Stromal cell of bone marrow (primary cell): ENCODE measurements at places on chromosomes 16 and 17.
A peak's percentile ranks its signal among the peaks of the same experiment; 100 is the strongest.

- DNase-seq = no peak
These were observed 2.5 kb downstream of the SSH2 start for GRCh38 chr17:29927546-29927945.

DNA sequence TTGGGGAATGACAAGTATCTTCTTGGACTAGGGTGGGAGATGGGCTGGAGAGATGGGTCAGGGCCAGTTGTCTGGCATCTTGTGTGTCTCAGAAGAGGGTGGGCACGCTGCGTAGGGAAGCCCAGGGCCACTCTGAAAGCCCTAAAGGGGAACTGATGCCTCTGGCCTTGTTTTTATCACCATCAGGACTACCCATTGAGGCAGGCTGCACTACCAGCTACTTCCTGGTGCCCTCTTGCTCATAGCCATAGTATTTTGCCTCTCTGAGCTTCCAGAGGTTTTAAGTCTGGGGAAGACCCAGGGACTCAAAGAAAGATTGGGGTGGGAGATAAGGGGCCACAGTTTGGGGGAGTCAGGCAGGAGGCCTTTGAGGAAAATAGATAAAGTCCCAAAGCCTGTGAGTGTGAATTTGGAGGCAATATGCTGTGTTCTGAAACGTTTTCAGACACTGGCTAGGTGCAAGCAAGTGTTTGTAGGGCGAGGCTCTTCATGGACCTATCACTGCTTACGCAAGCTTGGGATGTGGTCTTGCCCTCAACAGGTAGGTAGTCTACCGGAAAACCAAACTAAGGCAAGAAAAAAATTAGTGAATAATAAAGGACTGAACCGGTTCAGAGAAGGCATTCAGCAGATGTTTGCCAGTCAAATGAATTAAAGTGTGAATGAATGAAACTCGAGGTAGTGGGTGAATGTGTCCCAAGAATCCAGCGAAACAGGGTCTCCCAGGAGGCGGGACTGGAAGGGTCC lies 688 bp upstream of the ITGB3 start:
- no peak for DNase-seq

DNA sequence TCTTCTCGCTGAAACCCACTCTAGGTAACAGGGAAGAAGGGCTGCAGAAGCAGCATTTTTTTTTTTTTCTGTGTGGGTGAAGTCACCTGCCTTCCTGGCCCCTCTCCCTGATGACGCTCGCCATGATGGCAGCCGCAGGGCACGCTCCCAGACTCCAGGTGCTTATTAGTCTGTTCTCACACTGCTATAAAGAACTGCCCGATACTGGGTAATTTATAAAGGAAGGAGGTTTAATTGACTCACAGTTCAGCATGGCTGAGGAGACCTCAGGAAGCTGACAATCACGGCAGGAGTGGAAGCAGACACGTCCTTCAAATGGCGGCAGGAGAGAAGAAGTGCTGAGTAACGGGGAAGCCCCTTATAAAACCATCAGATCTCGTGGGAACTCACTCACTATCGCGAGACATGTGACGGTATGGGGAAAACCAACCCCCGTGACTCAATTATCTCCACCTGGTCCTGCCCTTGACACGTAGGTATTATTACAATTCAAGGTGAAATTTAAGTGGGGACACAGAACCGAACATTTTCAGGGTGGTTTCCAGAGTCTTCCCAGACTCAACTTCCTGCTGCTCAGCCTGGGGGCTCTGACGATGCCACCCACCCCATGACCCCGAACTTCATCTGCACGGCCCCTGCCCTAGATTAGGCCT lies 34.9 kb upstream of the NLRP1 start:
- DNase-seq = no peak

- no peak for DNase-seq
These were observed 470 bp downstream of the KRT23 start for GRCh38 chr17:40936976-40937375.

GRCh38 chr16:50887500-50888298 lies 145.8 kb downstream of the CYLD start:
- no peak for DNase-seq

GRCh38 chr16:17460890-17461289 lies 9.9 kb downstream of the XYLT1 start:
- DNase-seq = no peak

DNA sequence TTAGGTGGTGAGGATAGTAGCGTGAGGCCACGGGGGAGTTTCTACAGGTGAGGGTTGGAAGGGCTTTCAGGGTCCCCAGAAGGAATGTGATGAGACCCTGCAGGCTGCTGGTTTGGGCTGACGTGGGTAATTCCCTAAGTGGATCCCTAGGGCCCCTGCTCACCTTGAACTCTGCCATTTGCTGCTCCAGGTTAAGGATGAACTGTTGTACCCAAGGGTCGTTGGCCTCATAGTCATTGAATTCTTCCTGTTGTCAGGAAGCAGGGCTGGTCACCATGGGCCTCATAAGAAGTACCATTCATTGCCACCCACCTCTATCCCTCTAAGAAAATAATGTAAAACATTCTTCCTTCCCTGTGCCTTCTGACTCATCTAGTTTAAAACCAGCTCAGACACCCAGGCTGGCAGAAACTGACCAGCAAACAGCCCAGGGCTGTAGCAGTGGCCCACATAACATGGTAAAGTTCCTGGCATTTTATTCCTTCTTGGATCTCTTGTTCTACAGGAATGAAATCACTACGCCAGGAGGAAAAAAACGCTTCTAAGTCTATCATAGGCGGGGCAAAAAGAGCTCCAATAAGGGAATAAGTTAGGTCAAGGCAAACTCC lies 27.6 kb downstream of the FCSK start:
- peak; percentile 16 for DNase-seq

DNA sequence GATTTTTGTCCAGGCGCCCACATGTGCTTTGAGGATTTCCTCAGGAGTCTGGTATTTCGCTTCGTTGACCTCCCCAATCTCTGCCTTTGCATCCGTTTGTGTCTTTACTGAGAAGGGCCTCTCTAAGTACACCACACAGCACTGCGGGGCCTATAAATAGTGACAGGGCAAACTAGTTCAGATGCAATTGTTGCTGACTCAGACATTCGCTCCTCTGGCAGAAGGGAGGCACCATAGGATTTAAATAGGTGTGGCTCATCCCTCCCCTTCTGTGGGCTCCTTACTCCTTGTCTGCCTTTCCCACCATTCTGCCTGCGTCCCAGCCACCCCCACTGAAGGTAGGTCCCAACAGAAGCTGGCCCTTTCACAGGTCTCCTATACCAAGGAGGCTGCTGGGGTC lies 192.3 kb downstream of the SHISA9 start:
- no peak for DNase-seq

DNA sequence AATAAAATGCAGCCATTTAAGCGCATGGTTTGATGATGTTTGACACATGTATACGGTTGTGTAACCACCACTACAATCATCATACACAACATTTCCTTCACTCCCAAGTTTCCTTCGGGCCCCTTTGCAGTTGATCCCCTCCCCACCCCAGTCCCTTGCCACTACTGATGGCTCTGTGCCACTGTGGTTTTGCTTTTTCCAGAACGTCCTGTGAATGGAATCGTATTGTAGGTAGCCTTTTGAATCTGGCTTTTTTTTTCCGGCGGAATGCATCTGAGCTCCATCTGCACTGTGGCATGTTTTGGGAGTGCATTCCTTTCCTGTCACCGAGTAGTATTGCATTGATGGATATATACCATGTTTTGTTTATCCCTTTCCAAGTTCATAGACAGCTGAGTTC lies 15.1 kb upstream of the MAP2K3 start:
- DNase-seq = no peak

DNA sequence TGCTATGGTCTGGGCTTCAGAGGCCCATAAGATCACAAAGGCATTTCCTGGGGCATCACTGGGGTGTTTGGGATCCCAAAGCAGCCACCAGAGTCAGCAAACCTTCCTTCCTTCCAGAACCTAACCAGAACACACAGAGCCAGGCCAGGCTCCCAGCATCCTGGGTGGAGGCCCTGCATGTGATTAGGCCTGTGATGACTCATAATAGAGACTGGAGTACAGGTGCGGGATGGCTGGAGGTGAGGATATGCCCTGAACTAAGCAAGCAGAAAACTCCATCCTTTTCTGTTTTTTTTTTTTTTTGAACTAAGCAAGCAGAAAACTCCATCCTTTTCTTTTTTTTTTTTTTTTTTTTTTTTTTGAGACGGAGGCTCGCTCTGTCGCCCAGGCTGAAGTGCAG lies 17.7 kb upstream of the GFOD2 start:
- DNase-seq = no peak

DNA sequence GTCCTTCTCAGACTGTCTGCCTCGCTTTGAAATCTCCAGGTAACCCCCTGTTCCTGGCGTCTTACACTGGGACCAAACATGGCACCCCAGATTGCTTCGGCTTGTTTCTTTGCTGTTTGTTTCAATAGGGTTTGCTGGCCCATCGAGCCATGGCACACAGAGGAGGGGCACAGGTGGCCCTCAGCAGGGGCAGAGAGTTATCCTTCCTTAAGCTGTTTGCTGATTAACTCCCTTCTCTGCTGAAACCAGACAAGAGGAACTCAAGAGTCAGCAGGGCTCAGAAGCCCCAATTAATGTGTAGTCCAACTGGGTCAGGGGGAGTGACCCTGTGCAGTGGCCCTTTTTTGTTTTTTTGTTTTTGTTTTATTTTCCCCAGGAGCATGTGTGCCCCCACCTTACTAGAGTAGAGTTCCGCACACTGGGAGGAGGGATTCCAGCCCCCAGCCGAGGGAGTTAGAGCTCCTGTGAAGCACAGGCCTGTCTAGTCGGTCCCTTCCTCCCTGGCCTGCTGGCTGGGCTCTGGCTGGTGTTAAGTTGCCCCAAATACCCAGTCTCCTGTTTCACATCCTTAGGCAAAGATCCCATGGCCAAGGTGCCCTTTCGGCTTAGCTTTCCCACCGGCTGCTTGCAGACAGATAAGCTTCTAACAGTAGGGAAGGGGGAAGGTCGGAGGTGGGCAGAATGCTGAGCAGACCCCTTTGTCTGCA lies 39.3 kb downstream of the YPEL2 start:
- DNase-seq = no peak

- no peak for DNase-seq
These were observed 93.9 kb upstream of the FA2H start for GRCh38 chr16:74868501-74868900.

DNA sequence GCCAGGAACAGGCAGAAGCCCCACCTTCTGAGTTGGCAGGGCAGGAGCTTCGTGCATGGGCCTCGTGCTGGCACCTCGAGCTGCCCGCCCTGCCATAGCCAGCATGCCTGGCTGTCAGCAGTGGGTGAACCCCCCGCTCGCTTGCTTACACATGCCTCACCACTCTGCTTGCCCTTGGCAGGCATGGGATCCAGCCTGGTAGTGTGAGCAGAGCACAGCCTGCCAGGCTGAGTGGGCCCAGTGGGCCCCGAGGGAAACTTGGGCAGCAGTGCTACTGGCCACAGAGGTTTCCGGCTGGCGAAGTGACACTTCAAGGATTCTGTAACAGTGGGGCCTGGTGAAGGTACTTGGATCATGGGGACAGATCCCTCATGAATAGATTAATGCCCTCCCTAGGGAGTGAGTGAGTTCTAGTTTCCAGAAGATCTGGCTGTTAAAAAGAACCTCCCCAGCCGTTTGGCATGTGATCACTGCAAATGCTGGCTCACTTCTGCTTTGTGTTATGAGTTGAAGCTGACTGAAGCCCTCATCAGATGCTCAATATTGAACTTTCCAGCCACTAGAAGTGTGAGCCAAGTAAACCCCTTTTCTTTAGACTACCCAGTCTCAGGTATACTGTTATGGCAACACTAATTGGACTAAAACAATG lies 114.7 kb downstream of the BCAS3 start:
- DNase-seq = peak; percentile 25

DNA sequence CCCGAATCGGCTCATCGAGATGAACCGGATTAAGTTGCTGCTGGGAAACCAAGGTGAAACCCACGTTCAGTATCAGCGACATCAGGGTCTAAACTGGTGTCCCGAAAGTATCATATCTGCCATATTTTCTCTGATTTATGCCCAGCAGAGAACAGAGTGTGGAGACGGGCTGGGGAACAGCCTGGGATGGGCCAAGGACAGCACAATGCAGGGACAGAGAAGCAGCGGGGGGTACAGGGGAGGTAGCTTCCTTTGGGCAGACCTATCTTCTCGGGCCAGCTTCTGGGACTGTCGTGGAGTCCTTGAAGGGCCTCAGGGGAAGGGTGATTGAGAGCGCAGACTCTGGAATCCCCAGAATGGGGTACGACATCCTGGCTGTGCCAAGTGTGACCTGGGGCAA lies 17.5 kb upstream of the MLKL start:
- no peak for DNase-seq

DNA sequence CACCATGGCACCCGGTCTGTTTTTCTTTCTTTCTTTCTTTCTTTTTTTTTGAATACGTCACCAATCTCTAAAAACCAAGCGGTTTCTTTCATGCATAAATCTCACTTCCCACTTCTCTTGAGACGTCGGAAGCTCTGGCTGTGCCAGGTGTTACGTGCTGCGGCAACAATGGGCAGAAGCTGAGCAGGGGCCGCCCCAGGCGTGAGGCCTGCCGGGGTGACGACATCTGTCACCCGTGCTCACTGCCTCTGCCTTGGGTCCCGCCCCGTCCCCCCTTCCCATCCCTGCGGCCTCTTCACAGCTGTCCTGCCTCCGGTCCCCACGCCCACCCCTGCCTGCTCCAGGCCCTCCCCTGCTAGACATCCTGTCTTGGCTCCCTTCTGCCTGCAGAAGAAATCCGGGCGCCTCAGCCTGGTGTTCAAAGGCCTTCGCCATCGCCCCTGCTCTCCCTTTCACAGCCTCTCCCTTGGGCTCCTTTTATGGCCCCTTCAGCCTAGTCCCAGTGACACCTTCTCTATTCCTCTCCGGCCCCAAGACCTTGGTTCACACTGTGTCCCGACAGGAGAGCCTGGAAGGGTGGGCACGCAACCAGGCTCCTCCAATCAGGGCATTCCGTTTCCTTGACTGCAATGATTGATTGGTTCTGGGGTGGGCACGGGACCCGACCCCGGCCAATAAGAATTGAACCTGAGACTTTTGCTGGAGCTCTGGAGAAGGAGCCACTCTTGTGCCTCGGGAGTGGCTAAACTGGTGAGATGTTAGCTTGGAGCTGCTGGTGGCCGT lies 4.8 kb downstream of the P2RX1 start:
- no peak for DNase-seq

DNA sequence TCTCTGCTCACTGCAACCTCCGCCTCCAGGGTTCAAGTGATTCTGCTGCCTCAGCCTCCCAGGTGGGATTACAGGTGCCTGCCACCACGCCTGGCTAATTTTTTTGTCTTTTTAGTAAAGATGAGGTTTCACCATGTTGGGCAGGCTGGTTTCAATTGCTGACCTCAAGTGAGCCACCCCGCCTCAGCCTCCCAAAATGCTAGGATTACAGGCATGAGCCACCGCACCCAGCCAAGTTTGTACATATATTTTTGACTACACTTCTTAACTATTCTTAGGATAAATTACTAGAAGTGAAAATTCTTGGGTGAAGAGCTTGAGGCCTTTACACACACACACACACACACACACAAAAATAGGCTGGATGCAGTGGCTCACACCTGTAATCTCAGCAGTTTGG lies 1.4 kb upstream of the ITGAM start:
- DNase-seq = no peak
